ENCODE measurements at places on chromosomes 3 and 15.

- no peak for DNase-seq
Observed at GRCh38 chr15:64166102-64166890, 3.5 kb upstream of the PPIB start.

GRCh38 chr3:57673156-57673555, 19.7 kb downstream of the DENND6A start:
- DNase-seq: no peak

DNA sequence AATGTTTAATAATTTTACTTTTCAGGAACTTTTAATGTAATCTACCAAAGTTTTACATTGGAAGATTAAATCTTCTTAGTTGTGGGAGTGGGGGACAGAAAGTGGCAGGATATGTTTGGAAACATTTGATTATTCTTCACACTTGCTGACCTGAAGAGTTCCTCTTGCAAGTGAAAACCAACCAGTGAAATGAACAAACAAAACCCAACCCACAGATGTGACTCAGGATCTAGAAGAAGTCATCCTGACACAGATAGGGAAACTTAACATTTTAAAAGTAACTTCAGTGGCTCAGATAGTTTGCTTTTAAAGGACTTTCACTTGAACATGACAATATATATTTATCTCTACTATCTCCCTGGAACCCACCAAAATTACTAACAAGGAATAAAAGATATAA, 55.4 kb downstream of the ASTE1 start:
- DNase-seq: no peak

DNA sequence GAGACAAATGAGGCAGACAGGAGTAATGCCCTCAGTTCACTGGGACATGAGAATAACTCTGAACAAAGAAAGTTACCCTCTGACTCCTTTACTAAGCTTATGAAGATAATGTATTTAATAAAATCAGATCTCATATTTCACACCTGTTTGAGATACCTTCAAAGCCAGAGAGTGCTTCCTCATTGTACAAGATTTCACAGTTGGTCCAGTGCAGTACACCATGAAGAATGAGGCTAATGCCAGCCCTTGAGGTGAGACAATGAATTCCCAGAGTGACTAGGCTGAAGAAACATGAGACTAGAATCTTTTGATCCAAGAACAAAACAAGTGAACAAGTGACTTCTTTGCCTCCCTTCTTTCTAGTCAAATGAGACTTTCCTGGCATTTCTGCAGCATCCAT, 1133.8 kb downstream of the TUSC7 start:
- no peak for DNase-seq

- no peak for DNase-seq
Observed at GRCh38 chr3:12644331-12644937, 19.5 kb downstream of the RAF1 start.

DNA sequence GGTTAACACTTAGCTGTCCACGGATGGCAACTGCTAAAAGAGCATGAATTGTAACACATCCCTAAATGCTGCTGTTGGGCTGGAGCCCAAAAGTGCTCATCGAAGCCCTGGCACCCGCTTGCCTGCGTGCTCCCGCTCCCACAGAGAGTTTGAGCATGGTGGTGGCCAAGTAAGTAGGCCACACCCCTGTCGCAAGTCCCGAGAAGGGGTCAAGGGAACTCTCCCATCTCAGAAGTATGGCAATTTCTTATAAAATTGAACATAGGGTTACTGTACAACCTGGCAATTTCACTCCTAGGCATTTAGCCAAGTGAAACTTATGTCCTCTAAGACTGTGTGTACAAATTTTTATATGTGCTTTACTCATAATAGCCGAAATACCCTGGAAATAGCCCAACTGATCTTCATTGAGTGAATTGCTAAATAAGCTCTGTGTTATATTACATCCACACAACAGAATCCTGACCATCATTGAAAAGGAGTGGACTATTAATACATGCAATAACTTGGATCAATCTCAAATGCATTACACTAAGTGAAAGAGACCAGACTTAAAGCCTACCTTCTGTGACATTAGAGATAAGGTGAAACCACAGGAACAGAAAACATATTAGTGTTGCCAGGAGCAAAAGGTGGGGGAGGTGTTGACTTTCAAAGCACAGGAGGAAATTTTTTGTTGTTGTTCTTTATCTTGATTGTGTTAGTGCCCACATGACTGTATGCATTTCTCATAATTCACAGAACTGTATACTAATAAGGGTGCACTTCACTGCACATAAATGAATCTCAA, 1.5 kb upstream of the GCSAM start:
- DNase-seq: no peak

Measured in Right ventricle myocardium superior (tissue), 1 donor.